ENCODE measurements at places on chromosomes 6 and 20.

DNA sequence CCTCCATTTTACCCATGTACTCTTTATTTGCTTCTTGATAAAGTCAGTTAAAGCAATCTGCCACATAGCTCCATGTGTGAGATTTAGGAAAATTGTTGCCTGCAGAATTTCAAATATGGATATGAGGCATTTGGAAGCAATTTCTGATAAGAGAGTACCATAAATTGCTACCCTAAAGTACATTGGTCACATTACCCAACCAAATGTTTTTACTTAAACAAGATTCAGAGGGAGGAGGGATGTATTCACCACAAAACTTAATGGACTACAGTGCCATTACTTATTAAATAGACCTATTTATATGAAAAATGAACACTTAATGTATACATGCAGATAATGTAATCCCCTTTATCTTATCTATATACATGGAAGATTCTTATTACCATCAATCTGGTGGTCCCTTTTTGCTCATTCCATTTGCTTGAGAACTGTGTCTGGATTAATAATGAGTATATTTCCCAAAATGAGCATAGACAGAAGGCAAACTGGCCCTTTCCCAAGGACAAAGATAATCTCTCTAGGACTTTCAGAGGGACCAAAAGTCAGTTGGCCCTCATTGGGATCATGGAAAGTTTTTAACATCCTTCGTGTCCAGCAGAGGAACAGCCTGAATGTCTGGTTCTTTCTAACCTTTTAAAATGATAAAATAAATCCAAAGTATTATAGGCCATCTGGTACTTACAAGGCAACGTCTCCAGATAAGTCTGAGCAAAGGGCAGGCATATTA lies 526.4 kb downstream of the CBLN4 start:
- DNase-seq, result no peak

- DNase-seq, result no peak
Measured at GRCh38 chr20:60202046-60202445, 243.8 kb downstream of the CDH26 start.

- no peak for DNase-seq
Measured at GRCh38 chr6:167988154-167988495, 9.3 kb upstream of the KIF25 start.

DNA sequence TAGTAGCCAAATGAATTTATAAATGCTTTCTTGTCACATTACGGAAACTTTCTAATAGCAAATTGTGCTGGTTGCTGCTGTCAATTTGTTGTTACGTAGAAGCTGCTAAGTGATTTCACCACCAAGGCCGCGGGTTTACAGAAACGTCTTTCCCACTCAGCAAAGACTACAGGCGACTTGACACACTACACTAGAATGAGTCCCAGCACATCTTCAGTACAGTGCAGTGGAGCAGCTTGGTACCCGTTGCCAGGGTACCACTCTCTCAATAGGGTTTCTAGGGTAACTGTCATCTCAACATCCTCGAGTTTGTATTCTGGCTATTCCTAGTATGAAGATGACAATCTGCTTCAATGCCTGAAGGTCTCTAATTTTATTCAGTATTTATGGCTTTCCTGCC lies 22.7 kb upstream of the ZDHHC14 start:
- no peak for DNase-seq
